ENCODE measurements at places on chromosomes 16 and 17.
A peak's percentile ranks its signal among the peaks of the same experiment; 100 is the strongest.

GRCh38 chr17:74288785-74289184, 14.8 kb downstream of the DNAI2 start:
- DNase-seq: no peak

DNA sequence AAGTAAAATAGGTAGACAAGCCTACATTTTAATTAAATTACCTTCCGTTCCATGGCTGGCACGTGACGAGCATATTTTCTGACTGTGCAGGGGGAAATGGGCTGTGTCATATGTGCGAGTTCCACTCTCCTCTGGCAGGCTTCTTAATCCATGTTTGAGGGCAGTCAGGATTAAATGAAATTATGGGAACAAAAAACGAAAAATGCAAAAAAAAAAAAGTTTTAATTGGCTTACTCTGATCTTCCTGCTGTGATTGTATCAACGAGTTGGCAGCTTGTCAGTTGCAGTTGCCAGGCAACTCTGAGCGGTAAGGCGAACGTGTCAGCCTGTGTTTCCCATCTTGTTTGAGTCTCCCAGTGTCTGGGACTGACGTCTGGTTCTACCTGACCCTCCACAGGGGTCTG, 302.9 kb upstream of the XYLT1 start:
- no peak for DNase-seq

- DNase-seq: no peak
Observed at GRCh38 chr16:26715969-26716368, 350.8 kb upstream of the C16orf82 start.

- DNase-seq: no peak
Observed at GRCh38 chr17:49224198-49224996, 6.2 kb downstream of the PHOSPHO1 start.

DNA sequence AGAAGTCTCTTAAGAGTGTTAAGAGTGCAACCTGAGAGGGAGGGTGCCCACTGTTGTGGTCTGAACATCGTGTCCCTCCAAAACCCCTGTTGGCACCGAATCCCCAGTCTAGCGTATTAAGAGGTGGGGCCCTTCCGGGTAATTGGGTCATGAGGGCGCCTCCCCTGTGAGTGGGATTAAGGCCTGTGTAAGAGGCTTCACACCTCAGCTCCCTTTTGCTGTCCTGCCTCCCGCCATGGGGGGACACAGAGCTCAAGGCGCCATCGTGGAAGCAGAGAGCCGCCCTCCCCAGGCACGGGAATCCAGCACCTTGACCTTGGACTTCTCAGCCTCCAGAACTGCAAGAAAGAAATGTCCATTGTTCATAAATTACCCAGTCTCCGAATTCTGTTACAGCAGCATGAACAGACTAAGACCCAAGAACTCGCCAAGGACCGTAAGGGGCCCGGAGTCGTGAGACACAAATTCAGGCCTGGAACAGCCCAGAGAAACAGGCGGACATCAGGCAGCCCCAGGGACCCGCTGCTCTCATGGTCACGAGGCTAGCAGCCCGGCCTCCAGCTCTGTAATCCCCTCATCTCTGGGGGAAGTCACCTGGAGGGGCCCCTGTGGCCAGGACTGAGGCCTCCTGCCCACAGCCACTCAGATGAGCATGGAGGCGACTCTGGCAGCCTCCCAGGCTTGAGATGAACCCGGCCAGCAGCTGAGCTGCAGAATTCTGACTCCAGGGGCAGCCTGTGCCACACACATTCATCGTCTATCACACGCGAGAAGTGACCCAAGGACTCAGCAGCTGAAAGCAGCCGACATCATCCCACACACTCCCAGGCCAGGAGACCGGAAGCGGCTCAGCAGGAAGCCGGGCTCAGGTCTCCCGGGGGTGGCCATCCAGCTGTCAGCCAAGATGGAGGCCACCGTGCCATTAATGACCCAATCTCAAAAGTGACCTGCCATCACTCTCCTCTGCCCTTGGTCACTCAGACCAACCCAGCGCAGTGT, 12.8 kb upstream of the CHMP6 start:
- no peak for DNase-seq

DNA sequence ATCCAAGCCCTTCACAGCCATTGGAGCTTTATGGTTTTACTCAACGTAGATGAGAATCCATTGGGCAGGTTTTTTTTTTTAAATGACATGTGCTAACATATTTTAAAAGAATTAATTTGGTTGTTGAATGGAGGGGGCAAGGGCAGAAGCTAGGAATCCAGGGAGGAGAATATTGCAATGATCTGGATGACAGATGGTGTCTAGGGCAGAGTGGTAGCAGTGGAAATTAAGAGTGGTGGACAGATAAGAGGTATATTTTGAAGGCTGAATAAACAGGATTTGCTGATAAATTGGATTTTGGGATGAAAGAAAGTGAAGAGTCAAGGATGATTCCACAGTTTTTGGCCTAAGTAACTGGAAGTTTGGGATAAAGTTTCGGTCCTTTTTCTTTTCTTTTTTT, 54.8 kb upstream of the DHX40 start:
- DNase-seq: no peak

GRCh38 chr16:75099075-75099667, 17.4 kb downstream of the LDHD start:
- no peak for DNase-seq

- no peak for DNase-seq
Observed at GRCh38 chr16:49503256-49504022, 129.8 kb downstream of the C16orf78 start.

DNA sequence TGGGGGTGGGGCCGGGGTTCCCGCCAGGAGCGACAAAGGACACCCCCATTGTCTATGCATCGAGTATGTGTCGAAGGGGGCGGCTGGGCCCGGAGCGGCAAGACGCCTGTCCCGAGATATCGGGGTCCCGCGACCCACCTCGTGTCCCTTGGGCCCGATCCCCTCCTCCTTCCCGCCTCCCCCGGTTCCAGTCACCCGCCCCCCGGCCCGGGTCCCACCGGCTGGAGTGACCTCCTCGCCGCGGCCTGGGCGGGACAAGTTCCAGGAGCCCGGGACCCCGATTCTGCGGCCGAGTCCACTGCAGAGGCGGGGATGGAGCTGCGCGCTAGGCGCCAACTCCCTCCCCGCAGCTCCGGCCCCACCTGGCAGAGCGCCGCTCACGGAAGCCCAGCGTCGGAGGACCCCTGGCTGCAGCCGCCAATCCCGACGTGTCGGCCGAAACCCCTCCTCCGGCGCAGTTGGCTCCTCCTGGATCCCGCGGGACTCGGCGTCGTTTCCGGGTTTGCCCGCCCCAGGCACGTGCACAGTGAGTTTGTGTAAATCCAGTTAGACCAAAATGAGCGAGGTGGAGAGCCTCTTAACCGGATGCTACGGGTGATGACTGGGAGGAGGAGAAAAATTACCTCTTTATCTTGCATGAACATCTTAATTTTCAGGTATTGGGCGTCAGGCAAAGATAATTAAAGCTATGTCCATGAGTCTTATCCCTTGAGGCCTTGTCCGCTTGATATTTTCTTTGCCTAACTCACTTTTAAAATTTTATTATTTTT, at the start of gene NMRAL1:
Gene NMRAL1, minus strand, starts transcription at position 434 of the 770 bp plus-strand sequence. CDS start 493 bp downstream, outside the sequence.
- DNase-seq: peak; percentile 94

DNA sequence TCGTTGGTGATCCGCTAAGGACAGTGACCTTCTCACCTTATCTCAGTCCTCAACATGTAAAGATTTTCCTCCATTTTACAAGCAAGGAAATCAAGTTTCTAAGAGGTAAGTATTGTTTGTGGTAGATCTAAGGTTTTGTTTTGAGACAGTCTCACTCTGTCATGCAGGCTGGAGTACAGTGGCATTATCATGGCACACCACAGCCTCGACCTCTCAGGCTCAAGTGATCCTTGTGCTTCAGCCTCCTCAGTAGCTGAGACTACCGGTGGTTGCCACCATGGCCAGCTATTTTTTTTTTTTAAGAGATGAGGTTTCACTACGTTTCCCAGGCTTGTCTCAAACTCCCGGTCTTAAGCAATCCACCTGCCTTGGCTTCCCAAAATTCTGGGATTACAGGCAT, 34.9 kb downstream of the PRKCA start:
- DNase-seq: no peak

- DNase-seq: no peak
Observed at GRCh38 chr17:74107107-74107506, 96.4 kb upstream of the RPL38 start.

DNA sequence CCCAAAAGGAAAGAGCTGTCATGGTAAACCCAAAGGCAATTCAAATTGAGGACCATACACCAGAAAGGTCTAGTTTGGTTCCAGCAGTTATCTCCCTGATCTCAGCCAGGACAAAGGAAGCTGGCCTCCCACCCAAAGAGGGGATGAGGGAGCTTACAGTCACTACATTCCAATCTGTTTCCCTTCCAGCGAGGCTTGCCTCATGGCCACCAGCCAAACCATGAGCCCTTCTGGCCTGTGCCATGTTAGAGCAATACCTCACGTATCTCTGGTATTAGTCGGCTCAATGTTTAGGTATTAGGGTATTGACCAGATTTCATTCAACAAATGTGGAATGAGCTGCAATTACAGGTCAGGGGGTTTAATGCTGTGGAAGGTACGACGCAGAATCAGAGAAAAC, 8.4 kb downstream of the NDUFAB1 start:
- no peak for DNase-seq

- peak; percentile 86 for DNase-seq
Observed at GRCh38 chr17:80008383-80008840, 27.3 kb downstream of the TBC1D16 start.

- peak; percentile 79 for DNase-seq
Observed at GRCh38 chr17:38730526-38731379, 612 bp downstream of the CISD3 start.

DNA sequence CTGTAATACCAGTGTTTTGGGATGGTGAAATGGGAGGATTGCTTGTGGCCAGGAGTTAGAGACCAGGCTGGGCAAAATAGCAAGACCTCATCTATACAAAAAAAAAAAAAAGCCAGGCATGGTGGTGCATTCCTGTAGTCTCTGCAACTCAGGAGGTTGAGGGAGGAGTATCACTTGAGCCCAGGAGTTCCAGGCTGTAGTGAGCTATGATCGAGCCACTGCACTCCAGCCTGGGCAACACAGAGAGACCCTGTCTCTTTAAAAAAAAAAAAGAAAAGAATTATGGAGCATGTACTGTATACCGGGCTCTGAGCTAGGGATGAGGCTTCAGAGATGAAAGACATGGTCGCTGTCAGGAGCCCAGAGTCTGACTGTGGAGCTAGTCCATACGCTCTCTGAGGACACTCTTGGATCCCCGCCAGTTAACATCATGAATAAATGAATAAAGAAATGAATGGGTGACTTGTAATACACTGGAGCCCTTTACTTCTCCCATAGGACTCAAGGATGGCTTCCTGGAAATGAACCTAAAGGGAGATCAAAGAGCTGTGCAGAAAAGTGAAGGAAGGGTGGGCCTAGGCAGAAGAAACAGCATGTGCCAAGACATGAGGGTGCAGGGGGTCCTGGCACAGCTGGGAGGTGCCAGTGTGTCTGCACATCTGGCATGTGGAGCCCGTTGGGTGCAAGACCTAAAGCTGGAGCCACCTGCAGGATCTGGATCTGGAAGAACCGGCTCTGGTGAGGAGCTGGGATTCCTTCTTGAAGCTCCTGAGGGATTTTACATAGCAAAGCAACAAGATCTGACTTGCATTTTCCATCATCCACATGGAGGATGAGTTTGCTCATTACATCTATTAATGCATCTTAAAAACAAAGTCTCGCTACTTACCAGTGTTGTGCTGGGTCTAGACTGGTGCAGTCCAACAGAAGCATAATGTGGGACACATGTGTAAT, 120.4 kb downstream of the IRX3 start:
- DNase-seq: no peak

DNA sequence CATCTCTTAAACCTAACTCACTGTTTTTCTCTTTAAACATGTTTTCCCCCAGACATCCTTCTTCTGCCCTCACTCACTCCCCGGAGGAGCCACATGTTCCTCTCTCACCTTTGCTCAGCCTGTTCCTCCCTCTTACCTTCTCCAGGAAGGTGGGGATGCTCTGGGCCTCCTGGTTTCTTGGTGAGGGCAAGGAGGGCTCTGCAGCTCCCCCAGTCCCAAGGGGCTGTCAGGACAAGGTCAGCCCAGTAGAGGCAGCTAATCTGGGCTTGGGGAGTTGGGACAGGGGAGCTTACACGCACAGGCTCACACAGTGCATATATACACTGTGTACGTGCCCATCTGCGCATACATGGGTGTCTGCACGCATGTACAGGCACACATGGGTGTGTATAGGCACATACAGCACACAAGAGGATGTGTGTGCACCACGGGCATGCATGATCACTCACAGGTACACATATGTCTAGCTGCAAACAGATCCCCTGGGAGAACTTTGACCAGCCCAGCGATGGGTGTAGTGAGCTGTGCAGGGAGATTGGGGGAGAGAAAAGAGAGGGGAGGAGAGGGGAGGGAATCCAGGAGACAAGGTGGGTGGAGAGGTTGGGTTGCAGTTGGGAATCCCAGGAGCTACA, 28.6 kb upstream of the SPNS3 start:
- no peak for DNase-seq

DNA sequence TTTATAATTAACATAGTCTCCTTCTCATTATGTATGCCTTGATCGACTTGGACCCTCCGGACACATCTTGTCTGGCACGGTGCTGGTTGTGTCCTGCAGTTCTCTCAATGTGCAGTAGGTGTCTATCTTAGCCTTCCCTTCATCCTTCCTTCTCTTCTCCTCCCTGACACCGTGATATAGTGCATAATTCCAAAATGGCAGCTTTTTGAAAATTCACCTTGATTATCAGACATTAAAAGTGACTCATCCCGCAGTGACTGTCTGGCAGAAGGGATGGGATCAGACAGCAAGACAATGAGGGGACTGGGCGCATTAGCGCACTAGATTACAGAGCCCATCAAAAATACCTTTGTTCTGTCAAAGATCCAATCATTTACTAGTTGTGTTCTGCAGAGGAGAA, 70.0 kb upstream of the PMFBP1 start:
- no peak for DNase-seq

DNA sequence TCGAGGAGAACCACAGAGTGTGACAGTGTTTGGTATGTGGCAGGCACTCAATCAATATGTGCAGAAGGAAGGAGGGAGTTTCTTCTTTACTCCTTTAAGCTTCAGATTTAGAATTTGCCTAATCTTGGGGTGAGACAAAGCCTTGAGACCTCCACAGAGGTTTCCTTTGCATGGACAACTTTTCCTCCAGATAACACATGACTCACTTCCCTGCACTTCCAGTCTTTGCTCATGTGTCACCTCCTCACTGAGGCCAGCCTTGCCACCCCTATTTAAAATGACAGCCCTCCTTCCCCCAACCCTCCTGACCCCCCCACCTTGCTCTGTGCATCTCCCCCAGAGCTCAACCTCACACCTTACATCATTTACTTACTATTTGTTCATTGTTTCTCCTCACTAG, 17.4 kb upstream of the NOS2 start:
- DNase-seq: no peak

GRCh38 chr16:83315271-83315670, 492.5 kb upstream of the HSBP1 start:
- no peak for DNase-seq

GRCh38 chr17:2815781-2816185, 19.5 kb downstream of the RAP1GAP2 start:
- no peak for DNase-seq
